ENCODE measurements at places on chromosomes 5 and 9.
A peak's percentile ranks its signal among the peaks of the same experiment; 100 is the strongest.

DNA sequence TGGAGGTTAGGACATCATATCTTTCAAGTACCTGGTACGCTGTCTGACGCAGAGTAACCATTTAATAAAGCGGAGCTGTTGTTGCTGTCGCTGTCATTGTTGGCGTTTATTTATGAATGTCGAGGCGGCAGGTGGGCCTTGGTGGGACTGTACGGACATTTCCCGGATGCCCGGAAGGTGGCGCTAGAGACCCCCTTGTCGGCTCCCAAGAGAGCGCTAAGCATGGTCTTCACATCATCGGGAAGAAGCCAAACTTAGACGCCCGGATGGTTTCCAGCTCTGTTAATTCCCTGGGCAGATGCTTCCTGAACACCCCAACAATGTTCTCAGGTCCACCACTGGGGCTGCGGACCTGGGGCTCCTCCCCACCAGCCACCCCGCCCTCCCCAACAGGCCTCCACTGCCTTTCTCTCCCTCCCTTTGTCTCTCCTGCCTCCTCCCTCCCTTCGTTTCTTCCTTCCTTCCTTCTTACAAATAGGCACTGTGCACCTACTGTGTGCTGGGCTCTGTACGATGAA lies 54.1 kb downstream of the DUSP1 start:
- DNase-seq: peak; percentile 84

- DNase-seq: no peak
Observed at GRCh38 chr9:74391816-74392215, 105.3 kb upstream of the RORB start.

DNA sequence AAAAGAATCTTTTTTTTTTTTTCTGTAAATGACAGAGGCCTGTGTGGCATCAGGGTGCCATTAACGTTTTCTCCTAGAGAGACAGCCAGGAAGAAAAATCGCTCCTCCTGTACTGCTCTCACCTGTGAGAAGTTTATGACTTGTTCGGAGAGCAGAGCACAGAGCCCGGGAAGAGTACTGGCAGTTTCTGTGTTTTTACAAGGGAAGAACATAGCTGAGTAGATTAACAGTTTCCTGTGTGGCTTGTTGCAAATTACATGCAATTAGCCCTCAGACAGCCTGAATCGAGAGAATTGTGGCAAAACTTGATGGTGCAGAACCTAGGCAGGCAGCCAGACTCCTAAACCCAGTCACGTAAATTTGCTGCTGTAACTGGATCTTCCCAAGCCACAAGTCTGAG lies 32.1 kb downstream of the PRKACG start:
- no peak for DNase-seq

- DNase-seq: no peak
Observed at GRCh38 chr5:19880458-19880857, 107.5 kb downstream of the CDH18 start.

- DNase-seq: no peak
Observed at GRCh38 chr5:2833556-2833955, 82.1 kb upstream of the IRX2 start.

DNA sequence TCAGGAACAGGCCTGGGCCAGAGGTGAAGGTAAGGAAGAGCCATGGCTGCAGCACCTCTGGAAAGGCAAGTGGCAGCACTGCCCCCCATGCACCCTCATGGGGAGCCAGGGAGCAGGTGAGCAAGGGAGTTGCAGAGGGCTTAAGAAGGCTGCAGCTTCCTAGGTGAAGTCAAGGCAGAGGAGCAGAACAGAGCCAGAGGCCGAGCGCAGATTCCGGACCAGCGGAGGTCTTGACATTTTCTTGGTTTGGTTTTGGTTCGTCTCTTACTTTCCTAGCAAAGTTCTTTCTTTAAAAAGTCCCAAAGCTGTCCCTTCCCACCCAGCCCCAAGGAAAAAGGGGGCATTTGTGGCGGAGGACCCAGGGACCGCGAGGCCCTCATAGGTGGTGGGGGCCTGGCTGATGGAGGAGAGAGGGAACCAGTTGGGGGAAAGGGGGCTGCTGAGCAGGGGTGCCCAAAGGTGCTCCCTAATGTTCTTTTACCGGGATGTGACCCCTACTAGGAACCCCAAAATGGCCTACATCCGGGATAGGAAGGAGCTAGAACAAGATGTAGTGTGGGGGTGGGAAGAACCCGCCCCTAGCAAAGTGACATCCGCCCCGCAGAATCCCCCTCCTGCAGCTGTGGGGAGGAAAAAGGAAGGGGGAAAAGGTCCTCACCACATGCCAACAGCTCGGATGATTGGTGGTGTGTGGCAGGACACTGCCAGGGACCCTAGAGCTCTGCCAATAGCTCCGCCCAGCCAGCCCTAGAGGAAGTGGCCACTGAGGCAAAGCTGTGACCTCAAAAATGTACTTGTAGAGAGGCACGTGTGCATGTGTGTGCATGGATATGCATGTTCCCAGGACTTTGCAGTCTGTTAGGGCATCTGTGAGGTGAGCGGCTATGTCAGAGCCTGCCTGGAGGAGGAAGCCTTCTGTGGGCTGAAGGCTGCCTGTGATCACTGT lies 914 bp upstream of the CD72 start:
- no peak for DNase-seq

DNA sequence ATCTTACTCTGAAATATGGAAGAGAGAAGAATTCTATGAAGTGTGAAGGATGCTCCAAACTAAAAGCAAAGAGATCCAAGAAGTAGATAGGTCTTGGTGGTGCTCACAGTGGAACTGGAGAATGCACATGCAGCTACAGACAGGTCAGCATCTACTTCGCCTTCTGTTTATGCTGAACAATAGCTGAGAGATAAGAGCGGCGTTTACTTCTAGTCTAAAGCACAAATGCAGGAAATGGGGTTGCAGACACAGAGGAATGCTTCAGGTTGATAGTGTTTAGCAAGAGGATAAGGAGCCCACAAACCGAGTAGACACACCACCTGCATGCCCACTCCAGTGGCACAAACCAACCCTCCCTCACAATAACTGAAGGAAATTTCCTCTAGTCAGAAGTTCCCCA lies 180.0 kb upstream of the RGMB start:
- DNase-seq: no peak

DNA sequence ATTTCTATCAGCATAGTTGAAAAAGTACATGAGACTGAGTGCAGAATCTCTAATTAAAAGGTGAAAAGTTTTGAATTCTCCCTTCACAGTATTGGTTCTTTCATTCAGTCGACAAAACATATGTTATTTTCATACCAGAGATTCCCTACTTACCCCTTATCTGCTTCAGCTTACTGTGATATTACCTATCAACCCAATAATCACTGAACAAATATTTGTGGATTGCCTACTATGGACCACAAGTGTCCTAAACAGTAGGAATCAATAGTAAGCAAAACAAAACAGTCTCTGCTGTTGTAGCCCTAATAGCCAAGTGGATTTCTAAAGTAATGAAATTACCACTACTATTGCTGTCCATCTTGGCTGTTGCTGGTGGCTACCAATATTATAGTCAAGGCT lies 11.5 kb downstream of the CCDC152 start:
- DNase-seq: no peak

GRCh38 chr5:180832638-180833068 lies 28.4 kb downstream of the ZFP62 start:
- no peak for DNase-seq

GRCh38 chr9:125238127-125238914 lies 2.8 kb downstream of the HSPA5 start:
- no peak for DNase-seq

GRCh38 chr9:129285382-129285781 lies 107.3 kb upstream of the IER5L start:
- no peak for DNase-seq

DNA sequence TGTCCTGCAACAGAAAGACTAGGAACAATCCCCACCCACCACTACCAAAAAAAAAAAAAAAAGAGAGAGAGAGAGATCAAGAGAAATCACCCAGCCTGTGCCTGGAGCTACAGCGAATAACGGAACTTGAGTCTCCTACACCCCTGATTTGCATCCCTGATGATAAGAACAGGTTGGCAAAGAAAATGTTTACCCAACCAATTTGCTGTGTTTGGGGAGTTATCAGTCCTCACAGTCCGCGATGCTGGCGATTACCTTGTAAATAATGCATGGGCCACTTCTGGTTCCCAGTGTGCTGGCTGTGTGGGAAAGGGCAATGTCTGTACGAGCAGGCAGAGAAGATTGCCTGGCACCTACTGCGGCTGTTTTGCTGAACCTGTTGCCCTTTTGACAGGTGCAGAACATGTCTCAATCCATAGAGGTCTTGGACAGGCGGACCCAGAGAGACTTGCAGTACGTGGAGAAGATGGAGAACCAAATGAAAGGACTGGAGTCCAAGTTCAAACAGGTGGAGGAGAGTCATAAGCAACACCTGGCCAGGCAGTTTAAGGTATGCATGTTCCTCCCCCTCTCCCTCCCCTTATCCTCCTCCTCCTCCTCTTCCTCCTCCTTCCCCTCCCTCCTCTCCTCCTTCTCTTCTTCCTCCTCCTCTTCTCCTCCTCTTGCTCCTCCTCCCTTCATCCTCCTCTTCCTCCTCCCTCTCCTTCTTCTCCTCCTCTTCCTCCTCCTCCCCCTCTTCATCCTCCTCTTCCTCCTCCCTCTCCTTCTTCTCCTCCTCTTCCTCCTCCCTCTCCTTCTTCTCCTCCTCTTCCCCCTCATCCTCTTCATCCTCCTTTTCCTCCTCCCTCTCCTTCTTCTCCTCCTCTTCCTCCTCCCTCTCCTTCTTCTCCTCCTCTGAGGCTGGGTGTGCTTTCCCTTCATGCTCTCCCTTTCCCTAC lies 8.3 kb downstream of the OLFM1 start:
- DNase-seq: no peak

- DNase-seq: peak; percentile 50
Observed at GRCh38 chr9:136045595-136046553, 49.2 kb downstream of the NACC2 start.

GRCh38 chr5:54412913-54413312 lies 42.6 kb upstream of the HSPB3 start:
- DNase-seq: no peak

DNA sequence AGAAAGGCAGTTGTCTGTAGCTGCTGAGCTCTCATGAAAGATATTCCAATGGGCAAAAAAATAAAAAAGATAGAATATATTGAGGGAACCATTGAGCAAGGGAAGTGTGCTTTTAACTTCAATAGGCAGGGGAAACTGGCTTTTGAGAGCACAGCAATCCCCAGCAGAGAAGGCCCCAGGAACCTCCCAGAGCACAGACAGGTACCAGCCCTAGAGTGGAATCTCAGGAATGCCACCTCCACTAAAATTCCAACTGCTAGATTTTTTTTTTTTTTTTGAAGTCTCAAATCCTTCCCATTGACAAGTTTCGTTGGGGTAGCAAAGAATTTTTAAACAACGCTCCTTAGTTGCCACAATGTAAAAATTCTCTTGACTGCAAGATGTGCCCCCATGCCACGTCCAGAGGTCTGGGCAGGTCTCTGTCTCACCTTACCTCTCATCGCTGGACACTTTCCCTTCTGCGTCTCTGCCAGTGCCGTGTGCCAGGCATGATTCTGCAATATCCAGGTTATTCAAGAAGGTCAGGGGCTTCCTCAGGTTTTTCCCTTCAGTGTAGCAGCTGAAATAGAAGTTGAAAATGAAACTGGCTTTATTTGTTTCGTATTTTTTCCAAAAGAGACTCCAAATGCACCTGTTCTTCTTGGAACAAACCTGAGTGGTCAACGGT lies 64.2 kb upstream of the IRX1 start:
- DNase-seq: no peak

DNA sequence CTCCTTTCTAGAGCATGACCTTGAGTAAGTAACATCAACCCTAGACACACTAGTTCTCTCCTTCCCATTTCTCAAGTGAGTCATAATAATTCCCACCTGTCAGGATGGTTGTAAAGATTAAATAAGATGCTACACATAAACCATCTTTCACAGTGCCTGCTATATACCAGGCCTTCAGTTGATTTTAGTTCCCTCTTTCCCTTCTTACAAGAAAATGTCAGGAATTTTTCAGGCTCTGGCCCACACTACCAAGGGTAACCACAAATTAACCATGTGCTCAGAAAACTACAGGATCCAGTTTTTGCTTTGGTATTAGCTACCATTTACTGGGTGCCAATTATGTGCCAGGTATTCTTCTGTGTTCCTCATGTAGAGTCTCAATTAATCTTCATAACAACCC lies 42.7 kb upstream of the RARS1 start:
- DNase-seq: no peak

- DNase-seq: peak; percentile 23
Observed at GRCh38 chr5:179762079-179762780, 29.6 kb downstream of the MAML1 start.

GRCh38 chr9:98432960-98433359 lies 177.5 kb upstream of the TBC1D2 start:
- no peak for DNase-seq

GRCh38 chr9:14238518-14238917 lies 75.4 kb downstream of the NFIB start:
- DNase-seq: peak; percentile 45

GRCh38 chr5:134383980-134384697 lies 12.8 kb downstream of the UBE2B start:
- no peak for DNase-seq

- no peak for DNase-seq
Observed at GRCh38 chr5:53017383-53017782, 28.2 kb downstream of the ITGA2 start.

DNA sequence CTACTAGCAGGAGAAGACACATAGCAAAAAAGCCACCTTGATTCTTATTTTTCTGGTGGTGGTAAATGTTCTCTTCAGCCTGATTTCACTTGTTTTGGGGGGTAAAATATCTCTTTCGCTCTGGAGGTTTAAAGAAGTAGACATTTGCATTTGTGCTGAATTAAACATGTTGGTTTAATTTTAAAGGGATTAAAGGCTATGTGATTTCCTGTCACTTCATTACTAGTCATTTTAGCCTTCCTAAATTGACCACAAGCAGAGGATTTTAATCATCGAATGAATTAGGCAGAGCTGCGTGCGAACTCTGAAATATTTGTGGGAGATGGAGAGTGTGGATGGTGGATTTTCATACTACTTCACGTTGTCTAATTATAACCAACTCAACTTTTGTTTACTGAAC lies 4.8 kb downstream of the RASGRF2 start:
- DNase-seq: no peak

DNA sequence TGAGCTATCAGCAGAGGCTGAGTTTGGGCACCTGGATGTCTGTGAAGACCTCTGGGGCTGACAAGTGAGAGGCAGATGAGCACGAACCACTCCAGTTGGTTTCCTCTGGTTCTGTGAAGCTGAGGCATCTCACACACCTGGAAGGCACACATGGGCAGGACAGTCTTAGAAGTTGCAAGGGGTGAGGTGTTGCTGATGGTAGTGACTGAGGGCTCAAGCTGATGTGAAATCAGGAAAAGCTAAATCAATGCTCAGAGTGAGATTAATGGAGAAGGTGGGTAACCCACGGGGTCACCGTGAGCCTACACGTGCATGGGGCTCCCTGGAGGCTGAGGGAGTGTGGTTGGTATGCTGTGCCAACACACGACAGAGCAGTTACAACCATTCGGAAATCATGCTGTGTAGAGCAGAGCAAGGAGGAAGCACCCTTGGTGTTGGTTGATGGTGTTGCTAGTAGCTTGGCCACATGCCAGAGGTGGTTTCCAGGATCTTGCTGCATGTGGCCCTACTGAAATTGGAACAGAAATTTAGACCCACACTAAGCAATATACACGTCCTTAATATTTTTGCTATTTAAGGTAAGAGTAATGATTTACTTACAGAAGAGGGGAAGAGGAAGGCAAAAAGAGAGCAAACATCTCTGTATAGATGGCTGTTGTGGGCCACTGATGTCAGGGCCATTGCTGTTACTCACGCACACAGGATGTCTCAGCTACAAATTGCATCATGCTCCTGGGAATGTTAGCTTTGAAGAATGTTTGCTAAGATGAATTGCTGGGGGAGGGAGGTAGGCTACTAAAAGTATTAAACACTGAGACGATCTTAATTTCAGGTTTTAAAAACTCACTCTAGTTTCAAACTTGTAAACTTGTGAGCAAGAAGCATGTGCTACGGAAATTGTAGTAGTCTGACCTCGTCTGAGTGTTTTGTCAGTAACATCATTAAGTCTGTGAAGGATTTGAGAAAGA lies 170.5 kb downstream of the ARHGEF28 start:
- DNase-seq: peak; percentile 97

Measured in fibroblast of mammary gland (primary cell).